T1000 (cell line): ENCODE measurements at places on chromosomes 4 and X.

DNA sequence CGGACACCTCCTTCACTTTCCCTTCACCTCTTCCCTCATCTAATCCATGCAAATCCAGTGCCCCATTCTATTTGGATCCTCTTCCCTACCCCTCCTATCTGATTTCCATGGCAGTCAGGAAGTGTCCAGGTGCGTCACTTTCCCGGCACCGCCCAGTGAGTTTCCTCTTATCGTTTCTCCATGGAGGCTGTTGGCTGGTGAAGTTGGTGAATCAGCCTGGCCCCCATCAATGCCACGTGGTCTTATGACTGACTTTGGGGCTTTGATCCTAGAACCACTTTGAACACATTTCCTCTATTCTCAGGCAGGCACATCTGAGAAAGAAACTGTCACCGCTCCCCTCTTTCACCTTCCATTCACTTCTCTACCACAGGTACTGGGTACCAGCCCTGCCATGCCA is 137.8 kb downstream of the CEP135 start:
- DNase-seq = no peak

DNA sequence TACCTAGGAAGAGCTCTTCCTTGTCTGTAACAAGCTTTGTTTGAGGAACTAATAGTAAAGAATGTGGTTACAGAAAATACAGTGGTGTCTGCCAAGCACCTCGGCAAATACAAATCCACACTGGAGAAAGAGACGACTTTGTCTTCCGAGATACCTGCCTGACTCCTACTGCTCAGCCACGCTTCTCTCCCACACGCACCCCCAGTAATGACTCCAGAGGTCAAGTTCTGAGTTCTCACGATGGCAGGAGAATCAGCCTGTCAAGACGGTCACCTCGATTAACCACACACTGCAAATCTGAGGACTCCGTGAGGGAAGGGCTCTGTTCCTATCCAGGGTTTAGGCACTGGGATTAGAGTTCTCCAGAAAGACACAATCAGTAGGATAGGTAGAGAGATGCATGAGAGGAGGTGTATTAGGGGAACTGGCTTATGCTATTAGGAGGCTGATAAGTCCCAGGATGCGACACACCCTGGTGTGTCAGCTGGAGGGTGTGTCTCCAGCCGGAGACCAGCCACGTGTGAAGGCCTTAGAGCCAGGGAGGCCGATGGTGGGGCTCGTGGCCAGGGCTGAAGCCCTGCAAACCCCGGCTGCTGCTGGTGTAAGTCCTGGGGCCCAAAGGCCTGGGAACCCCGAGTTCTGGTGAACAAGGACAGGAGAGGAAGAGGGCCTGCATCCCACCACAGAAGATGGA is 8.4 kb upstream of the TRIML2 start:
- DNase-seq = no peak

DNA sequence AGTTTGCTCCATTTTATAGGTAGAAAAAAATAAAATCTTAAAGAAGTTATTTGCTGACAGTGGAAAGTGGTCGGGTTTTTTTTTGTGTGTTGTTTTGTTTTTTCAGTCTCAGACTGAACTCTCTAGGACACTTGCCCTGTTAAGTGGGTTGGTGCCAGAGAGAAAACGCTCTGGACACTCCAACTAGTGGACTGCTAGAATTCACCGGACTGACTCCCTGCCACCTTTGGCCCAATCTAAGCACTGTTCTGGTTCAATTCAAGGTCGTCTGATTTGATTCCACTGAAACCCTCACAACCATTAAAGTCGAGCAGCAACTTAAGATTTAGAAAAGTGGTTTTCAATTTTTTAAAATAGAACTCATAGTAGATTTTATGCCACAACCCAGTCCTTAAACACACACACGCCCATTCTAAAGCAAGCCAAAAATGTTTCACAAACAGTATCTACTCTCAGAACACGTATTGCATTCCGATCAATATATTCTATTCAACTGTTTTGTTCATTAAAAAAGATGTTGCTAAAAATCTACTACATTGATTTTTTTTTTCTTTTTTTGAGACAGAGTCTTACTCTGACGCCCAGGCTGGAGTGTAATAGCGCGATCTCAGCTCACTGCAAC is 27.3 kb downstream of the RWDD4 start:
- DNase-seq = no peak

DNA sequence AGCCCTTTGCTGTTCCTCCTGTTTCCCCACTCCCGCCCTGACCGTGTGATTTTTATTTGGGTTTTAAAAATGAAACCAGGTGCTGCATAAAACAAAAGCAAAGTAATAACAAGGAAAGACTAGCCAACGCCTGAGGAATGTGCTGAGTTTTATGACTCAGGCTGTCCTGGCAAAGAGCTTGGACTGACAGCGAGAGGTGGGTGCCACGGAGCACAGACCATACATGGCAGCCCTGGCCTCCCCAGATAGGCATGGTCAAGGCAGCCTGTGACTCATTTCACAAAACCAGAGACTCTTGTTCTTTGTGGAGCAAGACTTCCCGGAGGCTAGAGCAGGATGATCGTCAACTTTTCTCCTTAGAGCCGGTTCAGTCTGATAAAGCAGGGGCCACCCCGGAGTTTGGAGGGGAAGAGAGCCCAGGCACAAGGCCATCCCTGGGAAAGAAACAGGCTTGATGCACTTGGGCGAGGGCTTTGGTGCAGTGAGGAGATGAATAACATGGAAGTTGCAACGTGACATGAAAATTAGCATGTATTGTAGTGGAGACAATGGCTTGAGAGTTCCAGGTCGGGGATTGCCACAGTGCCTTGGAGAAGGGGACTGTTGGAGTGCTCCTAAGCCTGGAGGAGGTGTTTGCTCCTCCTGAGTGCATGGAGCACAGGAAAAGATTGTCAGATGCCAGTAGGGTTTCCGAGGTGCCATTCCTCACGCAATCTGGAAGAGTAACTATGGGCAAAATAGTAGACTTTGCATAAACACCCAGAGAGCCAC is 54.8 kb downstream of the C4orf51 start:
- DNase-seq = peak; percentile 62

DNA sequence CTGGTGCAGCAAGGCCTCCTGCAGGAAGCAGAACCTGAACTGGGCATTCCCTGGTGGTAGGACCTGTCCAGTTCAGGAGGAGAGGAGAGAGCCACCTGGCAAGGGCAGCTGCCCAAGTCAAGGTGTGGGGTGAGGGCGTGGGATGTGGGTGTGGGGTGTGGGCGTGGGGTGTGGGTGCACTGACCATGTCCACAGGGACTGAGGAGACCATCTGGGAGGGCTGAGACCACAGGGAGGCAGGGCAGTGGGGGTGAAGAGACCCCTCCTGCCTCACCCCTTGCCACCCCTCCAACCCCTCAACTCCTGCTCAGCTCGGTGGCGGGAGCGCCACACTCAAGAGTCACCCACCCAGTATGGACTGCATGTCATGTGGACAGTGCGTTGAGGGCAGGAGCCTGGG is 117.9 kb downstream of the CPZ start:
- DNase-seq = no peak

- DNase-seq = no peak
Measured at GRCh38 chrX:19212037-19212436, 89.8 kb upstream of the ADGRG2 start.

- no peak for DNase-seq
Measured at GRCh38 chr4:164700471-164700870, 53.5 kb upstream of the SMIM31 start.

DNA sequence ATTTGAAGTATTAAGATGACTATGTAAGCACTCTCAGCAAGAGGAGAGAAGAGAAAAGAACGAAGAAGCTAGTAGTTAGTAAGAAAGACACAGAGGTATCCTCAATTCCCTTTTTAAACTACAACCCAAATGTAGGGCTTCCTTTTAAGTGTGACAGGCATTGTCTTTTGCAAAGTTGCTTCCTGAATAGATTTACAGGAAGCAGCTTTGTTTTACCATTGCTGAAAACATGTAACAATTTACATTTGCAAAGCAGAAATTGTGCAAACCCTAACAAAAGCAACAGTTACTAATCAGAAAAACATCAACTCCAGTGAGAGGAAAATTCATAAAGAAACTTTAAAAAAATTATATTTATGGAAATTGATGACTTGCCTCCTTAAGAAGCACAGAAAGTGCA is 96.4 kb downstream of the FAM13A start:
- no peak for DNase-seq

GRCh38 chr4:7607156-7607910 is 172.6 kb upstream of the PSAPL1 start:
- DNase-seq = no peak

DNA sequence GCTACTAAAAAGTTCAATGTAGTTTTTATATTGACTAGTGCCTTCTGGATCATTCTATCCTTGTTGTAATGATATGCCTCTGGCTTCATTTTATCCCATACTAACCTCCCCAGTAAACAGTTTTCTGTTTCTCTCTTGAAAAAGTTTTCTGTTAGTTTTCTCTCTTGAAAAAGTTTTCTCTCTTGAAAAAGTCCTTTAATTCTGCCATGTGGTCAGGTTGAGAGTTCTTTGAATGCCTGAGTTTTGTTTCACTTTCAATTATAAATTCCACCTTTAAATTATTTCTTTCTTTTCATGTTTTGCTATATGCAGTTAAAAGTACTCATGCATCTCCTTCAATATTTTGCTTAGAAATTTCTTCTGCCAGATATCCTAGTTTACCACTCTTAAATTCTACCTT is 1139.6 kb downstream of the STPG2 start:
- no peak for DNase-seq

DNA sequence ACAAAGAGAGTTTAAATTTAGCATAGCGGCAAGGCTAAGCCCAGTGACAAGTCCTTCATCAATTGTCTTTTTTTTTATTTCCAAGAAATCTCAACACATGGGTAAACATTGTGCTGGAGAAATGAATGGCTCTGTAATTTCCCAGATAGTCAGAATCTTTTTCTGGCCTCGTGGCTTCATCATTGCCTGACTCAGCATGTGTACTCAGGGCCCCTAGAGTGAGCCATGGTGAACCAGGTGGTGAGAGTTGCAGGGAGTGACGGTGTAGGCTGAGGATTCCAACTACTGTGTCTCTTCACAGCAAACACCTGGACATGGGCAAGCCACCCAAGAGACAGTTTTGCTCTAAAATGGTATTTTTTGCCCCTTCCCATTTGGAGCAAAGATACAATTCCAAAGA is 43.1 kb upstream of the UCP1 start:
- no peak for DNase-seq

DNA sequence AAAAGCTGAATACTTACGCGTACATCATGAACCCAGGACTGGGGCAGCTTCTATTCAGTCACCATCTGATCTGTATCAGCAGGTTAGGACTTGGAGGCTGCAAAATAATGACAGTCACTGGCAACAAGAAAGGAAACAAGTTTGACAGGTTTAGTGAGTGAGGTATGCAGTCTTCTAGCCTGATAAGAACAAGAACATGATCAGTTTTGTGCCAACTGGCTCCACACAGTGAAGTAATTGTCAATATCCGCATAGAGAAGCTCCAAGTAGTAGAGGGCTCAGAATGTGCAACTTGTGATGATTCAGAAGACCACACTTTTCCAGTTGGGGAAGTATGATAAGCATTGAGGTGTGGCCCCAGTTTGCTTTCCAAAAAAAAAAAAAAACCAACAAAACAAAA is at the start of gene TMPRSS11F:
TMPRSS11F (minus strand) TSS at position 77 of the 400 bp plus-strand sequence; CDS start at position 28, 49 bp downstream.
- DNase-seq = no peak

DNA sequence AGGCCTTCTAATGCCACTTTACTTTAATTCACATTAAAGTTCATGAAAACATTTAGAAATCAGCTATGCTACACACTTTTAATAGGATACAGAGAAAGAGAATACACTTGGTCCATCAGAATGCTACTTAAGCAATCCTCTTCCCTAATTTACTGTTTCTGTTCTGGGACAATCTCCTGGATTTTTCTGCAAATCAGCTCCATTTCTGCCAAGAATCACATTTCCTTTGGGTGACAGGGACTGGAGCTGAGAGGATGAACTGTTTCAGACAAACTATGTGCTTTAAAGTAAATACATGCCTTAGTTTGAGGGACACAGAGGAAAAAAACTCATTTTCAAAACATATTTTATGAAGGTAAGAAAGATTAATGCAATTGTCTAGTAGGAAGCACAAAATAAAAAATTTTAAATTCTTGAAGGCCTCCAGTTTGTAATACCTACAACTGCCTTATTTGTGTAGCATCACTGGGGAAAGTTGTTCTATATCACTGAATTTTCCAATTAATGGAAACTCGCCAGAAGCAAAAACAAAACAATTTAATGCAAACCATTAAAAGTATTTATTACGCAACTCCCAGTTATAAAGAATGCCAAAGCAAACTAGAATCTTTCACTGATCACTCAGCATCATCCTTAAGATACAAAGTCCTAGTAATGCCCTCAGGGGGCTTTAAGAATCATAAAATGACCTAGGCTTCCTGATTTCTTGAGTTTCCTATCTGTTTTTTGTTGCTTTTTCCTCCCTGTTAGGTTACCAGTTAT is 36.3 kb downstream of the BCLAF3 start:
- no peak for DNase-seq

DNA sequence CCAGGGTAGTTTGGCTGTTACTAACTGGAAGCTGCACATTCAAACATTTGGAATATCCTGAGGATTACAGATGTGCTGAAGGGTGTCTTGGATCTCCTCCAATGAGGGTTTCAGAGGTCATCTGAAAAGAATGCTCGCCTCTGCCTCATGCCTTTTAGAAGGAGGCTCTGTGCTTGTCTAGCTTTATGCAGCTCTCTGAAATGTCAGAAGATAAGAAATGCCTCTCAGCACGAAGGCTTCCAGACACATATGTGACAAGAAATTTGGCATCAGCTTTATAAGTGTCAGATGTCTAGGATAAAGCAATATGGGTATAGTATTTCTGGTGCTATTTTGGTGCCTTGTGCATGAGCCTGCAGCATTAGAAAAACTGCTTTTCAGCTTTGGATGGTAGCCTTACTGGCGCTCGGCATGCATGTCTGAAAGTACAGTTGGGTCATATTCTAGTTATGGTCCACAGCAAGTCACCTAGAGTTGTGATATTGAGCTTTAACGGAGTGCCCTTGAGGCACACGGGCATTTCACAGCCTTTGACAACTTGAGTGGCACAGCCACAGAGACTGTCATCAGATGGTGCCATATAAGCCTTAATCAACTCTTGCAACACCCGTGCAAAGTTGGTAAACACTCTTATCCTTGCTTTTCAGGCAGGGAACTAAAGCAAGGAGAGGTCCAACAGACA is 70.8 kb upstream of the PGRMC2 start:
- DNase-seq = no peak

DNA sequence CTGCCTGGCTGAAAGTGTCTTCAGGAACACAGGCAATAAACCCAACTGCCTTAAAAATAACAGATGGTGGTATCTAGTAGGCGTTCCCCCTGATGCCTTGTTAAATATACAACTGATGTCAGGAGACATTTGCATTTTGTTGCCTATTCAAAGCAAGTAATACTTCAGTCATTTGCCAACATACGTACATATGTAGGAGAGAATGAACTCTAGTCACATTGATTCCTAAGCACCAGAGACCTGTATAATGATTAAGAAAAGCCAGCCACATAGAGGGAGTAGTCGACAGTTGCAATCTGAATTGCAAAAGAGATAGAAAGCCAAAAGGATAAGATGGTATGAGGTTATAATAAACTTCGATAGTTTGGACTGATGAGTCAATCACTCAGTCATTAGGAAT is 191.0 kb upstream of the EMCN start:
- no peak for DNase-seq

DNA sequence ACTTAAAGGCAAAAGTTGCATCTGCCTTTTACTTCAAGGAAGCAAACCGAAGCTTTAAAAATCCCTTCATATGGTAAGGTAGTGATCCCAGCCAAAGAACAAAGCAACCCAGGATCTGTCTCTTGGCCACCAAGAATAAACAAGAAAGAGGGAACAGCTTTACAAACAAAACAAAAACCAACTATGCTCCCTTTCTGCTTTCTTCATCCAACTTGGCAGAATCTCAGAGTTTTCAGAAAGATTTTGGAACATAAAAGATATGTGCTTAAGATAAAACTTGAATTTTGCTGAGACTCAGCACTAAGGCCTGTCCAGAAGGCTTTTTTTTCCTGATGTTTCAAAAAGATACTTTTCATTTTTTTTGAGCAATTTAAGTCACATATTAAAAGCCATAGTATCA is 94.0 kb downstream of the COL4A6 start:
- DNase-seq = no peak
